Lung microvascular endothelial cell (primary cell): ENCODE measurements at places on chromosomes 5 and 9. TPM values are rescaled to one million over a fixed set of nuclear protein-coding genes. Genes with fewer than 3 reads are reported as not detected.

DNA sequence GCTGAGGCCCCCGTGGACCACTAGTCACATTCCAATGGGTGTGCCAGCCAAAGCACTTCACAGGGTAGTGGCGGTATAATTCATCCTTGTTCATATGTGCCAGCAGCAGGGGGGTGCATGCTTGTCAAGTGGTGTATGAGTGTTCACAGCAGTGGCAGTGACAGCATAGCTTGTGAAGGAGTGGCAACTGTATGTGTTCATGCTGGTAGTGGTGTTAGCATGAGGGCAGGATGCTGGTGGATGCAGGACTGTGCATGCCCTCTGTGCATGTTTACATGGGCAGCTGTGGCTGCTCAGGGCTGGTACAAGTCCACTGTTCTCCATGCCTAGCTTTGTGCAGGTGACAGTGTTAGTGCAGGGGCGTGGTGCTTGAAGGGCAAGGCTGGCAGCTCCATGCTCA is 253.4 kb upstream of the DMAC1 start:
- DNase-seq = no peak

PCDHAC2 gene
- total RNA-seq = 0.20 and 0.22 TPM in 2 replicates

- DNase-seq = no peak
These were observed 125.3 kb downstream of the ADAMTS2 start for GRCh38 chr5:179219661-179220620.

GARIN3 gene
- total RNA-seq = not detected in 2 replicates

FOXD4L5 gene
- total RNA-seq = not detected in 2 replicates

RNF180 gene
- total RNA-seq = 1.1 and 1.6 TPM in 2 replicates

- no peak for DNase-seq
These were observed 2.7 kb downstream of the KIF3A start for GRCh38 chr5:132734687-132735086.
